ENCODE measurements at places on chromosomes 2 and 18.

GRCh38 chr2:30866974-30867373, 59.7 kb upstream of the CAPN13 start:
- DNase-seq: no peak

- no peak for DNase-seq
These were observed 221.0 kb downstream of the SLC8A1 start for GRCh38 chr2:40230707-40231432.

- no peak for DNase-seq
These were observed 68.9 kb downstream of the METTL4 start for GRCh38 chr18:2502394-2502793.

GRCh38 chr2:206982360-206982955, 43.1 kb downstream of the CPO start:
- DNase-seq: no peak

DNA sequence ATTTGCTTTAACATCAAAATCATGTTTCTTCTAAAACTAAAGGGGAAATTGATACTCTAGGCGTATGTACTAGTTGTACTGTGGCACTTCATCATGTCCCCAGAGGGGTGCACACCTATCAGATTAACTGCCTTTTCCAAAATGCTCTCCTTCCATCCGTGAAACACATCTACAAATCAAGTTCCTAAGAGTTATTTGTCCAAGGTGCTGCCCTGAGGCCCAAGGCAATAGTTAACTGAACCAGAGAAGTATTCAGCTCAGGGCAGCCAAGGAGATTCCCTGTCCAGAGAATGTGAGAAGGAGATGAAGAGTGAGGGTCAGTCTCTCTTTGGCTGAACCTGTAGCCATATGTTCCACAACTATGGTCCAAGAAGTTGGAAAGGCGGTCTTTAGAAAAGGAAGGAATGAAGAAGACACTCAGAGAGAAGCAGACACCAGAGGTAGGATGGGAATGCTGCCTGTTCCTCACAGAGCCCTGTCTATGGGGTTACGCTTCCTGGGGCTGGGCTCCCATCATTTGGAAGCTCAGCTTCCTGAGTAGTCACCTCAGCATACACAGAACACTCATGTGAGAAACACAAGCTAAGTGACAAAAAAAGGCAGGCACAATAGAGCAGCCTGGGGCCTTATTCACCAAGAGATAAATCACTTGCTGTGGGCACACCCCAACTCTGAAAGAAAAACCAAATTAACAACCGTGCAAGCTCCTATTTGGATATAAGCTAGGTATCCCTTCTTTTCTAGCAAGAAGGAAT, 55.6 kb downstream of the ANKRD44 start:
- no peak for DNase-seq

DNA sequence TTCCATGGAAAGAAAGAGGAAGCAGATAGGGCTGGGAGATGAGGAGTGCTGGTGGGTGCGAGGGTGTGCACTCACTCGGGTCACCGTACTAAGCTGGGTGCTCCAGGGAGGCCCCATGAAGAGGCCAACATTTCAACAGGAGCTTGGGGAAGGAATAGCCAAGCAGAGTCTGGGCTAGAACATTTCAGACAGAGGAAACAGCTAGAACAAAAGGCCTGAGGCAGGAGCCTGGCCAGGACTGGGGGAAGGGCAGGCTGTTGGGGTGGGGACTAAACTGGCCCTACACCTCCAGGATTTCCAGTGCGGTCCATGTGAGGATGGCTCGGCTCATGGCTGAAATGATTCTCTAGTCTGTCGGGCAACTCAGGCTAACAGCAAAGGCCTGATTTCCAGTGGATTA, 90.8 kb downstream of the ZFP36L2 start:
- no peak for DNase-seq

DNA sequence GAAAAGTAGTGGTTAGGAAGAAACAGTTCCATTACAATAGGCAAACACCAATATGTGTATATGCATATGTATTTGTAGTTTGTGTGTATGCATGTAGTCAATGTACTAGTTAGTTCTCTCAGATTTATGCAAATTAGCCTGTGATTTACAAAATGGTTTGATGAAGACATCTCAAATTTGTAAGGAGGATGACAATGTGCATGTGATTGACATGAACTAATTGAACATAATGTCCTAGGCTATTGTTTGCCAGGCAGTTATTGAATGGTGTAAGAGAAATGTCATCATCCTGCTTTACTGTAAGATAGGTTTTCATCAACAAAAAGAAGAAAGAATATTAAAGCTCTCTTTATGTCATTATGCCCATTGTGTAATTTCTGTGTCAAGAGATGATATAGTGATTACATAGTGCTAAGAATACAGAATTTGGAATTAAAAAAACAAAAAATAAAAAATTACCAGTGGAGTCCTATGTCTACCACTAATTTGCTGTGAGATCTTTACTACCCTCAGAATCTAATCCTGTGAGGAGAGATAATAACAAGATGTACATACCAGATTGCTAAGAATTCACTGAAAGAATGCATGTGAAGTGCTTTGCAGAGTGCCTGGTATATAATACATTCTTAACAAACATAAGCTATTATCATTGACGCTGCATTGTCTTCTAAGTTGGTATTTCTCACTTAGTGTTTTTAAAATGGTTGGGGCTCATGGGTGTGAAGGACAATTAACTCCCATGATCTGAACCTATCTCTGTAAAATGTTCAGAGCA, 258.0 kb downstream of the CPS1 start:
- DNase-seq: no peak

- no peak for DNase-seq
These were observed 632.0 kb upstream of the PIK3C3 start for GRCh38 chr18:41323044-41323443.

DNA sequence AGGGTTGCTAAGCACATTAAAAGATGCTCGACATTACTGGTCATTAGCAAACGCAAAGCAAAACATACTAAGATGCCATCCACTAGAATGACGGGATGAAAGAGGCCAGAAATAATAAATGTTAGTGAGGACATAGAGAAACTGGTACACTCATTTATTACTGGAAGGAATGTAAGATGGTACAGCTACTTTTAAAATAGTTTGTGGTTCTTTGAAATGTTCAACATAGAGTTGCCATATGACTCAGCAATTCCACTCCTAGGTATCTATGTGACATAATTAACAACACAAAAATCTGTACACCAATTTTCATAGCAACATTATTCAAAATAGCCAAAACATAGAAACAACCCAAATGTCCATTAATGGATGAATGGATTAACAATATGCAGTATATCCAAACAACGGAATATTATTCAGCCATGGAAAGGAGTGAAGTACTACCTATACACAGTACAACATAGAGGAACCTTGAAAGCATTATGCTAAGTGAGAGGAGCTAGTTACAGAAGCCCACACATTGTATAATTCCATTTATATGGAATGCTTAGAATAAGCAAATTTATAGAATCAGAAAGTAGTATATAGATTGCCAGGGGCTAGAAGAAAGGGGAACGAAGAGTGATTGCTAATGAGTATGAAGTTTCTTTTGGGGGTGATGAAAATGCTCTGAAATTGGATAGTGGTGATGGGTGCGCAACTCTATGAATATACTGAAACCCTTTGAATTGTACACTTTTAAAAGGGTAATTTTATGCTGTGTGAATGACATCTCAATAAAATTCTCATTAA, 61.9 kb upstream of the IL1R1 start:
- DNase-seq: no peak

DNA sequence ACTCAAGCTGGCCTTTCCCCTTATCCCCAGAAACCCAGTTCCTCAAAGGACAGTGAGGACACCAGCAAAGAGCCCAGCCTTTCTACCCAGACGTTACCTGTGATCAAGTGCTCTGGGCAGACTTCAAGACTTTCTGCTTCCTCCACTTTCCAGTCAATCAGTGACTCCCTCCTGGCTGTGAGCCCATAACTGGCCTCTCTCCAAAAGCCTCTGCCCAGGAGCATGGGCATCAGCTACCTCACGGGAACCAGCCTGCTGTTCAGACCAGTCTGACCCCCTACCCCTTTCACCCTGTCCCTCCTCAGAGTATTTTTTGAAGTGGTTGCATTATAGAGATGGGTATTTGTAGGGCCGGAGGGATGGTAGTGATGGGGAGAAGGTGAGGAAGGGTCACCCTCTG, 27.7 kb upstream of the CYP27A1 start:
- DNase-seq: no peak

- DNase-seq: no peak
These were observed 15.3 kb downstream of the GAREM1 start for GRCh38 chr18:32455361-32455760.

DNA sequence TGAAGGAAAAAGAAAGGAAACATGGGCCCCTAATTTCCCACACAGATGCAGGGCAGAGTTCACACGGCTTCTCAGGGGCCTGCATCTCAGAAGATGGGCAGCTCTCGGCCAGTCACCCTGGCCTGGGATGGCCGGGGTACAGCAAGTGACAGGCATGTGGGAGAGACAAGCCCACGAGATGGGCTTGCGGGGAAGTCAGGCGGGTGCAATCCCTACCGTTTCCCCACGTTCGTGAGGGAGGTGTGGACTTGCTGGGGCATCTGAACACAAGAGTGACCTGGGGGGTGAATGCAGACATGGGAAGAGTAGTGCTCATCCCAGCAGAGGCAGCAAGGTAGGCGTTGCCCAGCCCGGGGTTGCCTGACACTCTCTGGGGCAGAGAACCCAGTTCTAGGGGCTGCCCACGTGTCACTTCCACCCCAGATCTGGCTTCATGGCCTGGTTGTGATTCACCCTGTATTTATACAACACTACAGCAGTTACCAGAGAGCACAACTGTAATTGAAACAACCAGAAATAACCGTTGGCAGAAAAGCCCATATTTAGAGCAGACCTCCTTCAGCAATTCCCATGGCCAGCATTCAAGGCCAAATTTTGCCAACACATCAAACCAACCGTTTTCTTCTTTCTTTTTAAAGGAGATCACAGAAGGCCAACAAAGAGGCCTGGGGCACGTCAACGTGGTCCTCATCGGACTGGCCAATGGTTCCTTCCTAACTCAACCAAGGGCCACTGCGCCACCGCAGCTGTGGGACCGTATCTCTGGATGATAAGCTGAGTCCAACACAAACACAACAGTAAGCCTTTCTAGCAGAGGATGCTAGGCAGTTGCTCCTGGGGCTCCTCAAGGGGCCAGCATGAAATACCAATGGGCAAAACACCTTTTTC, 58.4 kb downstream of the PARD6G start:
- no peak for DNase-seq

Measured in NCI-H1930 (cell line).